ENCODE measurements at places on chromosomes 7 and 10.

- DNase-seq, result no peak
Observed at GRCh38 chr10:26361971-26362370, 76.2 kb upstream of the APBB1IP start.

DNA sequence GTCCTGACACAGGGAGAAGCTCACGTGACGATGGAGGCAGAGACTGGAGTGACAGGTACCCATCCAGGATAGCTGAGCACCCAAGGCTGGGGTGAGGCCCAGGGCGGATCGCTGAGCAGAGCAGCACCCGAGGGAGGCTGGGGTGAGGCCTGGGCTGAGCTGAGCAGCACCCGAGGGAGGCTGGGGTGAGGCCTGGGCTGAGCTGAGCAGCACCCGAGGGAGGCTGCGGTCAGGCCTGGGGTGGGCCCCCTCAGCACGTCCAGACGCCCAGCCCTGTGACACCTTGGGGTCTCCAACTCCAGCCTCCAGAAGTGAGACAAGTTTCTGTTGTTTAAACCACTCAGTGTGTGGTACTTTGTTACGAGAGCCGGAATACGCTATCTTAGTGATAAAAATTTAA lies 236.3 kb downstream of the ZMYND11 start:
- no peak for DNase-seq

- DNase-seq, result no peak
Observed at GRCh38 chr7:122301858-122302760, 2.4 kb downstream of the FEZF1 start.

DNA sequence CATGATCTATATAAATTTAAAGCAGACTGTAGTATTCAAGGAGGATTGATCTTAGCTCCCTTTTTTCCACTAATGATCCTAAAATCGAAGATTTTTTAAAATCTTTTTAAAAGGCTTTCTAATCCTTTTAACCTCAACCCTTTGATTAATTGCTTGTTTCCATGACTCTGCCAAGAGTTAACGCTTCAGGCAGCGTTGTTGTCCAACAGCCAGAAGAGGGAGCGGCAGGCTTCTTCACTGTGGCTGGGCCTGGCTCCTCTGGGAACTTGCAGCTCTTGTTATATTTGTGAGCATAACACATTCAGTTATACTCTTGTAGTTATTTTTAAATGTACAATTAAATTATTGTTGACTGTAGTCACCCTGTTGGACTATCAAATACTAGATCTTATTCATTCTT lies 26.3 kb downstream of the CRCP start:
- no peak for DNase-seq

GRCh38 chr7:92625617-92626016 lies 35.4 kb upstream of the FAM133B start:
- DNase-seq, result no peak

- DNase-seq, result no peak
Observed at GRCh38 chr7:77543910-77544309, 6.8 kb downstream of the PTPN12 start.

DNA sequence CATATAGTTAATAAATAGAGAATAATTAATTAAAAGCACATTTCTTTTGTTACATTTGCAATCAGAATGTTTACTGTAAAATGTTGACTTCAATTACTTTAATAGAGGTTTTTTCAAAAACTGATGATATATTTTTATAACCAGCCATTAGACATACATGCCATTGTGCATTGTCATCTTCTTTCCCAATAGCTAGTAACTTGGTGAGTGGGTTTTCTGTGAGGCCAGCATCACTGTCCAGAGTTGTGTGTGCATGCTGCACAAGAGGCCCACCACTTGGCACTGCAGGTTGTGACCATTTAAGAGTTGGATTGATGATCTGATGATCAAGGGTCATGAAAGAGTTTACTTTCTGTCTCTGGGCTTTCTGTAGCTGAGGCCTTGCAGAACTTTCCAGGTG lies 46.5 kb downstream of the TFEC start:
- DNase-seq, result no peak

- no peak for DNase-seq
Observed at GRCh38 chr7:7202375-7202720, 20.0 kb downstream of the C1GALT1 start.

All from CD4-positive, alpha-beta T cell treated with Interleukin-1 beta for 1 hour (primary cell).